NCI-H1436 (cell line): ENCODE measurements at places on chromosomes 11 and 22.

- DNase-seq = no peak
Measured at GRCh38 chr22:27218012-27218920, 560.9 kb downstream of the MIAT start.

DNA sequence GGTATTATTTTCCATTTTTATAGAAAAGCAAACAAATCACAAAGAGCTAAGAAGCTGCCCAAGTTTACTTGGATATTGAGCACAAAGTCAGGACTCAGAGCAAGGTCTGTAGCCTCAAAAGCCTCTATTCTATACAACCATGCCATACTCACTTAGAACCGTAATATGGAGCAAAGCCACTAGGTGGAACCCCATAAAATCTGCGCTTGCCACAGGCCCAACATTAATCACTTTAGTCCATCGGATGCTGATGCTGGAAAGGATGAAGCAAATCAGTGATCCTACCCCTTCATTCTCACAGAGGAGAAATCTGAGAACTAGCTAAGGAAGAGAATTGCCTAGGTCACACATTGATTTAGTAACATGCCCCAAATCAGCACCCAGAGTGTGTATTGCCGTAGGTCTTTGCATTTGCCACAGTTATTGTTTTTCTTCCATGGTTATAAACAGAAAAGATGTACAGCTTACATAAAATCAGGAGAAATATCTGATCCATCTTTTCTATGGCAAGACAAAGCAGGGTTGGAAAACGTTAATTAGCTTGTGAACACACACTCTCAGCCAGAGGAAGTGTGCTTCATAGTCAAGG lies 56.7 kb upstream of the RAB38 start:
- DNase-seq = no peak

DNA sequence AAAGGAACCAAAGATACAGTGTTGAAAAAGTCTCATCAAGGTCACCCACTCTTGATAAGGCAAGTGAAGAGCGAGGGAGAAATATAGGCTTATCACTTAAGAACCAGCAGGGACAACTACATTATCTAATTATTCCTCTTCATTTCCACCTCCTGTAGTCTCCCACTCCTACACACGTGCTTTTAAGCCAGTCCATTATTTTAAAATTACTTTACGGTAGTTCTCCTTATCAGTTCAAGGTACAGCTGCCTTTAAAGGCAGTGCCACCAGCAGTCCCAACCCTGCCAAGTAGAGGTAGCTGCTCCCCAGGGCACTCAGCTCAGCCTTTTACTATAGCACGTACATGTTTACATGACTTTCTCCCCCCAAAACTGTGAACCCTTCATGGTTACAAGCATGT lies 161.5 kb upstream of the BLID start:
- DNase-seq = no peak

DNA sequence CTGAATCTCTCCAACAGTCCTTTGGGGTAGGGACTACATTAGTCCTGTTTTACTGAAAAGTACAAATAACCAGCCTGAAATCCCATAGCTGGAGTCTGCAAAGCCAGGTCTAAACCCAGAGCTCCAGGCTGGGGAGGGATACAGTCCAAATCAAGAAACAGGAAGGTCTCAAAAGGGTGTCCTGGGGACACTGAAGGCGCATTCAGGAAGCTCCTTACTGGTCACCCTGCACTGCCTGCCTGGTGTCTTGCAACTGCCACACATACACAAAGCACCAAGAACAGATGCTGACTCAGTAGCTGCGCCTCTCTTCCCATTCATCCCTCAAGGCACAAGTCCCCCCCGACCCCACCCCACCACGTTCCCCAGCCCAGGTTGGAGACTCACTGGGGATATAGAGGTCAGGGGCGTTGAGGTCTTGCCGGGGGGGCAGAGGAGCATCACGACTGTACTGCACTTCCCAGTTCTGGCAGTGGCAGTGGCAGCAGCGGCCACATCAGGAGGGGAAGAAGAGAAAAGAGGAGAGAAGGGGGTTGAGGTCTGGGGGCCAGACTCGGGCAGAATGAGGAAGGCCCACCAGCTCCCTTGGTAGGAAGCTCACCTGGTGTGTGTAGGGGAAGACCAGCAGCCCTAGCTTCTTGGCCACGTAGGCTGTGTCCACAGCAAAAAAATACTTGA lies 1.6 kb downstream of the YIF1A start:
- DNase-seq = no peak

- no peak for DNase-seq
Measured at GRCh38 chr22:41668971-41669911, 19.4 kb downstream of the SNU13 start.
